ENCODE measurements at places on chromosomes 11 and 22. TPM values are rescaled to one million over a fixed set of nuclear protein-coding genes. Genes with fewer than 3 reads are reported as not detected.

DNA sequence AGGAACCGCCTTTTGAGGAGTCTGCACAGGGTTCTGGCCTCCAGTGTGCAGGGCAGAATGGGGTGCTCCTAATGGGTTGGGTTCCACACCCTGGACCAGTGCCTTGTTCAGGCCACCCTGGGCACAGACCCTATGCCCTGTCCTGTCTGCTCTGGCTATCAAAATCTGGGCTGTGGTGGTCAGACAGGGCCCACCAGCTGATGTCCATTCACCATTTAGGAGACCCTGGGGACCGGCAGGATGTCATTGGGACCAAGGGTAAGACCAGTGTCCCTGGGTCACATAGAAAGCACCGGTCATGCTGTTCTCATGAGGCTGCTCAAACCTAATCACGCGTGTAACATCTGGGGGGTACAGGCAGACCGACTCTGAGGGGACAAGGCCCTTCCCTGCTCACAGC lies 37.3 kb downstream of the PARVG start:
- DNase-seq: no peak

- no peak for DNase-seq
These were observed 22.0 kb upstream of the ACER3 start for GRCh38 chr11:76838678-76839068.

DNA sequence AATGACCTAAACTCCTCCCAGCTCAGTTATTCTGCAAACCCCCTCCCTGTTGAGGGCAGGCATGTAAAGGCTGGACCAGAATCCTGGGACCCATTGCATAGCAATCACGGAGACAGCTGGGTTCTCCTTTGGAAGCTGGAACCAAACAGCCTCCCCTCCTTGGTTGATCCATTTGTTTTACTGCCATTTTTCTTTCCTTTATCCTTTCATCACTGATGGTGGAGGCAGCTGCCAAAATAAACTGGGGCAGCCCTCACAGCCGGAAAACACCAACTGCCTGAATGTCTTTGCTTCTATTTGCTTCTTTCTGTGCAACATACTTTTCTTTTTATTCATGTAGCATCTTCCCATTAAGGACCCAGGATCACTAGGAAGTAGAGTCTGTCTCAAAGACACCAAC lies 150.0 kb upstream of the SYT13 start:
- DNase-seq: no peak

SLC6A5 gene
- total RNA-seq: not detected
